ENCODE measurements at places on chromosomes 7 and 10.

GRCh38 chr10:79430936-79431335 lies 14.5 kb downstream of the ZCCHC24 start:
- peak; percentile 30 for DNase-seq

DNA sequence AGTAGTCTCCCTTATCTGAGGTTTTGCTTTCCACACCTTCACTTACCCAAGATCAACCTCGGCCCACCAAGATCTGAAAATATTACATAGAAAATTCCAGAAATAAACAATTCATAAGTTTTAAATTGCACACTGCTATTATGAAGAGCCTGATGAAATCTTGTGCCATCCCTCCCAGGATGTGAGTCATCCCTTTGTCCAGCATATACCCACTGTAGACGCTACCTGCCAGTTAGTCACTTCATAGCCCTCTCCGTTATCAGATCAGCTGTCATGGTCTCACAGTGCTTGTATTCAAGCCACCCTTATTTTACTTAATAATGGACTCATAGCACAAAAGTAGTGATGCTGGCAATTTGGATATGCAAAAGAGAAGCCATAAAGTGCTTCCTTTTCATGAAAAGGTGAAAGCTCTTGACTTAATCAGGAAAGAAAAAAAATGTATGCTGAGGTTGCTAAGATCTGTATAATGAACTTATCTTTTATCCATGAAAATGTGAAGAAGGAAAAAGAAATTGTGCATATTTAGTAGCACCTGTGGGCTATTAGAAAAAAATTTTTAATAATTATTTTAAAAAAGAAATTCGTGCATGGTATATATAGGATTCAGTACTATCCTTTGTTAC lies 9.8 kb upstream of the MRPS16 start:
- no peak for DNase-seq

- DNase-seq: no peak
Measured at GRCh38 chr7:35032166-35032565, 5.1 kb downstream of the DPY19L1 start.

GRCh38 chr10:1267568-1267967 lies 211.4 kb downstream of the WDR37 start:
- DNase-seq: no peak

DNA sequence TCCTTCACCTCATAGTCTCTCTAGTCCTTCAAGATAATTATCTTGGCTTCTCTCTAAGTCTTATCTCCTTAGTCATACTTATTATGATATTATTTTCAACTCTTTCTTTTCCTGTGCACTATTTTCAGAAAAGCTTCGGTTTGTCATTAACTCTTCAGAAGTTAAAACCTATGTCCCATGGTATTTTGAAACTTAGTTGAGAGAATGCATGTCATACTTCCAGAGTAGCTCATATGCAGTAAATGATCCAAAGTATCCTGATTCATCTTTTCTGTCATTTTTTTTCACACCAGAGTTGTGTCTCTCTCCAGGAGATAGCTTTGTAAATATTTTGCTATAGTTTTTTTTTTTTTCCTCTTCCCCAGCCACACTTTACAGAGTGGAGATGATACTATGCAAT lies 1008.6 kb downstream of the NRG3 start:
- DNase-seq: no peak
